ENCODE measurements at places on chromosomes 7 and 10. TPM values are rescaled to one million over a fixed set of nuclear protein-coding genes. Genes with fewer than 3 reads are reported as not detected.

Gene ABI1
- polyA plus RNA-seq: 85.7 TPM

Gene ACBD7
- not detected for polyA plus RNA-seq

Gene PTF1A
- not detected for polyA plus RNA-seq

Gene HGF
- polyA plus RNA-seq: not detected

Gene FRMD4A
- 0.09 TPM for polyA plus RNA-seq

Gene SLIT1
- polyA plus RNA-seq: not detected

Gene STYXL1
- 89.8 TPM for polyA plus RNA-seq

Gene OR2A12
- polyA plus RNA-seq: not detected

Gene SEMA3E
- polyA plus RNA-seq: not detected

Gene EZH2
- 1.6 TPM for polyA plus RNA-seq

Gene SPDYE11
- polyA plus RNA-seq: not detected

Gene LRRN3
- 0.09 TPM for polyA plus RNA-seq

Gene GJD4
- not detected for polyA plus RNA-seq

Gene BZW2
- 52.6 TPM for polyA plus RNA-seq

Gene SAMD9L
- 50.0 TPM for polyA plus RNA-seq

Gene AGMO
- not detected for polyA plus RNA-seq

Gene CFAP69
- polyA plus RNA-seq: not detected

Gene VWA2
- not detected for polyA plus RNA-seq

Gene ADRA2A
- polyA plus RNA-seq: not detected

Gene ALKBH4
- polyA plus RNA-seq: 22.7 TPM

Gene CLDN3
- not detected for polyA plus RNA-seq

Gene ANTXRL
- not detected for polyA plus RNA-seq

Gene UPK3BL2
- polyA plus RNA-seq: 1.2 TPM

Gene ARL4A
- 231 TPM for polyA plus RNA-seq

Gene FZD1
- not detected for polyA plus RNA-seq

Gene AHR
- polyA plus RNA-seq: 1.9 TPM

Gene PTPN20
- not detected for polyA plus RNA-seq

Gene VSTM4
- 0.11 TPM for polyA plus RNA-seq

All from naive B cell (primary cell).